ENCODE measurements at places on chromosomes 2 and 18. TPM values are rescaled to one million over a fixed set of nuclear protein-coding genes. Genes with fewer than 3 reads are reported as not detected.

The COL4A3 gene
- total RNA-seq: not detected

DNA sequence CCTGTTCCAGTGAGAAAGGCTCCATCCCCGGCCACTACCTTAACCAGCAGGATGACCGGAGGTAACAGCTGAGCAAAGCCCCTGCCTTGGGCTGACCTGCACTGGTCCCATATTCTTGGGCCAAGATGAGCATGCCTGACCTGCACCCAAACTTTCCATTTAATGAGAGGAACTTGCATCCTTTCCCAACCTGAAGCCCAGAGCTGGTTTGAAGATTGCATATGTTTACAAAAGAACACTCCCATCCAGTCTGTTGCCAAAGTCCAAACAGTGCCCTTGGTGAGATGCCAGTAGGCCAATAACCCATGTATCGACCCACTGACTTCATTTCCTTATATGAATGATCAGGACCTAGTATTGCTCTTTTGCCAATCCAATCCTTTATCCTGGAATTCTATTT, 5.5 kb upstream of the NPAS2 start:
- DNase-seq: no peak

DNA sequence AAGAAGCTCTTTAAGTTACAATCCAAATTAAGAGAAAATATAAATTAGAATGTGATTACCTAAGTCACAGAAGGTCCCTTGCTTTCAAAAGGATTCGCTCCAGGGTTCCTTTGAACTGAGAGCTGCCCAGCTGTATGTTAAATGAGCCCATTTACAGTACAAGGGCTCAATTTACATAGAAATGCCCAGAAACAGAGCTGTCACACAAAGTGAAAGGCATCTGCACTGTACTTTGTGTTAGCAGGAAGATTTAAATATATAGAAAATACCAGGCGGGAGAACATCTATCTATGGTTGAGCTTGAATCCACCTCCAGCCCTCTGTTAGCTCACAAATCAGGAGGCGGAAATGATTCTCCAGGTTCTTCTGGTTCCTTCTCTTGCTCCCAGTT, 272.9 kb downstream of the PAX3 start:
- DNase-seq: no peak

DNA sequence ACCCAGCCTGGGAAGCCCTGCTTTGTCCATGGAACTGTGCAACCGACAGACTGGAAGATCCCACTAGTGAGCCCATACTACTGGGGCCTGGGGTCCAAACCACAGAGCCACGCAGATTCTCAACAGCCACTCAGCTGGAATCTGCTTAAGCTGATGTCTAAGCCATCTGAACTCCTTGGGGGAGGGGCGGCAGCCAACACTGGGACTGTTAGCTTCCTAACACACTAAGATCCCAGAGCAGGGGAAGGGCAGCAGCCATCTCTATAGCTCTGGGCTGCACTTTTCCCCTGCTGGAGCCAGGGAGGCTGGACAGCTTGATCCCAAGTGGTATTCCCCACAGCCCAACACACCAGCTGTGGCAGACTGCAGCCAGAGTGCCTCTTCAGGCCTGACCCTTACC, 118.3 kb downstream of the RPRM start:
- no peak for DNase-seq

- DNase-seq: no peak
Observed at GRCh38 chr18:79962835-79963657, 1.4 kb upstream of the HSBP1L1 start.

DNA sequence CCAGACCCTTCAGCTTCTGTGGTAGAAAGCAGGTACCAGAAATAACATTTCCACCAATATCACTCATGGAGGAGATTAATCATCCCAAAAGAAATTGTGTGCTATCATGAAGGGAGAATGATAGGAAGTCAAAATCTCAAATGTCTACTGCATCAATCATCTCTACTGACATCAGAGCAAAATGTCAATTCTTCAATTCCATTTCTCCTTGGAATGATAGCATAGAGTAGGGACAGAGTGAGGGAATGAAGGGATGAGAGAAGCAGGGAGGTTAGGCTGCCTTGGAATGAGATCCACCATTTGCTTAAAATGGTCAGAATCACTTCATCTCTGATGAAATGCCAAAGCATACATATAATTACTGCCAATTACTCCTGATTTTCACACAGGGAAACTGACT, 371.8 kb upstream of the ACVR2A start:
- DNase-seq: no peak

Data from lung microvascular endothelial cell (primary cell).